ENCODE measurements at places on chromosomes 4 and X.
A peak's percentile ranks its signal among the peaks of the same experiment; 100 is the strongest.

DNA sequence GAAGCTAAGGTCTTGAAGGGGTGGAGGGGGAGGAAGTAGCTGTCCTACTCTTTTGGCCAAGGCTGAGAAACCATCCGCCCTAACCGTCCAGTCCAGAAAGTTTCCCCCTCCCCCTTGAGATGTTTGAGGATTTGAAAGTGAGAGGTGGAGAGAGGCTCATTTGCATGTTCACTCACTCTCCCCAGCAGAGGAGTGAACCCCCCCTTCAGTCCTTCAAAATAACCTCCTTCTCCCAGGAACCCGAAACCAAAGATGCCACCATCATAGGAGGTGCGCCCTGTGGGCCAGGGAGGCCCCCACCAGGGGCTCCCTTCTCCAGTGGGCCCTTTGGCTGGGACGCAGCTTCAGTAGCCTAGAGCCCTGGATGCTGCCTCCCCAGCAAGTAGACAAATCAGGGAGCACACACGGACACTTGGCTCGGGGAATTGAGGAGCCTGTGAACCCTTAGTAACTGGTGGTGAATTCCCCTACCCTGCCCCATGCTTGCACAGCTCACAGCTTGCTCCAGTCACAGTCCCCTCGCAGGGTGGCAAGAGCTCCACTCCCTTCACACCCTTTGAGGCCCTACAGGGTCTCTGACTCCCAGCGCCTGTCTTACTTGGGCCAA is 25.6 kb downstream of the ELF4 start:
- DNase-seq: no peak

GRCh38 chrX:136773648-136774047 is 7.1 kb downstream of the ARHGEF6 start:
- DNase-seq: no peak

GRCh38 chr4:144712775-144713174 is 66.8 kb downstream of the HHIP start:
- DNase-seq: no peak

- DNase-seq: no peak
These were observed at the start of gene CC2D2A for GRCh38 chr4:15469402-15470127. Gene CC2D2A, plus strand, starts transcription at chr4:15469882. Its CDS starts 6,051 bp downstream, at chr4:15475933.

DNA sequence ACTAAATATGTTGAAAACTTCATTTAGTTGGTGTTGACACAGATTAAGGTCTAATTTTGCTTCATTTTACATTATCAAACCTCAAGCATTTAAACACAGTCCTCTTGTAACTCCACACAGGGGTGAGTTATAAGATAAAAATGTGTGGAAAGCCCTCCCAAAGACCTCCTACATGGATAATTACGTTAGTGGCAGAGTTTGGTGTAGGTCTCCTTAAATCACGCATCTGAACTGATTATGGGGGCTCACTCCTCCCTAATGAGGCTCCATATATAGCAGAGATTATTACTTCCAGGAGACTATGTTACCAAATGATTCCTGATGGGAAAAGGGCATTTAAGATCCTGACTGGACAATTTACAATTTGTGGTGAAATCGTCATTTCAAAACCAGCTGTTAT is 32.2 kb upstream of the VCX3B start:
- no peak for DNase-seq

DNA sequence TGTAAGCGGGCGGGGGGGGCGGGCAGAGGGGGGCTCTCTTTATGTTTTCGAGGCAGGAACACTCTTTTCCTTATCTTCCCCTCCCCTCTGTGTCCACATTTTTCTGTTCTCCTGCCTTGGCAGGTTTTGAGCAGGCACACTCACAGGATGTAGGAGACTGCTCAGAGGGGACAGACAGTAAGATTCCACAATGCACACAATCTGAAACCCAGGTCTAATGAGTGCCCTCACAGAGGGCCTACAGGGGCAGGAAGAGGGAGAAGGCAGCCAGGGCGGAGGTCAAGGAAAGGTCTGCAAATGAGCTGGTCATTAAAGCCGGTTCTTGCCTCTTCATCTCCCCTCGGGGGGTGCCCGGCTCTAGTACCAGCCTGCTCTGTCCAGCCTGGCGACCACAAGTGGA is 106.1 kb upstream of the ATP6AP2 start:
- DNase-seq: no peak

DNA sequence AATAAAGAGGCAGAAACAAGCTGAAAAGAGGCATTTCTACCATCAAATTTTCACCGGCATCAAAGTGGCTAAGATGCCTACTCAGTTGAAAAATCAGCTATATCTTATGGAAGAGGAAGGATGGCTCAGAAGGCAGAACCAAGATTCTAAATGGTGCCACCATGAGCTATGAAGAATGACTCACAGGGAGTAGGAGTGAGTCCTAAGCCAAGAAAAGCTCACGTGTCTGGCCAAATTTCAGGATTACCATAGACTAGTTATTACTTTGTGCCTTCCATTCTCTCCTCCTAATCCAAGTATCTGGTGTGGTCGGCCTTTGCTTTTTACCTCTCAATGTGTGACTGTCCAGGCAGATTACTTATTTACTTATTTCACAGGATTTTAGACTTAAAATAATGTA is 54.8 kb downstream of the BMP3 start:
- no peak for DNase-seq

DNA sequence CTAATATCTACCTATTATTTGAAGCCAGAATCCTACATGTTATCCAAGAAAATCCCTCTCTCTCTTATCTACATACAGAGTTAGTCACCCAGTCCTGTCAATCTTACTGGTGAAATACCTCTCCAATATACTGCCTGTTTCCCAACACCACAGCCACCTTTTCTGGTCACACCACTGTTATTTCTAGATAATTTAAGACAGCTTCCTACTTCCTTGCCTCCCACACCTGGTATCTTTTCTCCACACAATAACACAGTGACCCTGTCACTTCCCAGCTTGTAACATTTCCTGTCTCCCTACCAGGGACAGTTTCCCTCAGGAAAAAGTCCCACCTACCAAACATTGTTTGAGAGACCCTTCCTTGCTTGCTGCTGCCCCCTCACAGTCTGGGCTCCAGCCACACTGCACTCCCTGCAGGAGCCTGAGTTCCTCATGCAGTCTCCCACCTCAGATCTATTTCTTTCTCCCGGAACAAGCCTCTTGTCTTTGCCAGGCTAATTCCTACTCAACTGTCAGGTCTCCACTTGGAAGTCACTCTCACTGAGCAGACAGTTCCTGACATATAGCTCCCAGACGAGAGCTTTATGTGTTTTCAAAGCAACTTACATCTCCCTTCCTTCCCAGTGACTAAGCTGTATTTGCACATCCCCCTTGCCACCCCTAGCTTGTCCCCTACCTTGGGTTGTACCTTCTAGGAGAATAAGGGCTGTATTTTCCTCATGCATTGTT is 73.6 kb upstream of the QRFPR start:
- no peak for DNase-seq

GRCh38 chr4:119748853-119749252 is 120.2 kb upstream of the PDE5A start:
- DNase-seq: no peak

GRCh38 chr4:158895797-158896576 is 127.2 kb downstream of the FNIP2 start:
- DNase-seq: no peak

DNA sequence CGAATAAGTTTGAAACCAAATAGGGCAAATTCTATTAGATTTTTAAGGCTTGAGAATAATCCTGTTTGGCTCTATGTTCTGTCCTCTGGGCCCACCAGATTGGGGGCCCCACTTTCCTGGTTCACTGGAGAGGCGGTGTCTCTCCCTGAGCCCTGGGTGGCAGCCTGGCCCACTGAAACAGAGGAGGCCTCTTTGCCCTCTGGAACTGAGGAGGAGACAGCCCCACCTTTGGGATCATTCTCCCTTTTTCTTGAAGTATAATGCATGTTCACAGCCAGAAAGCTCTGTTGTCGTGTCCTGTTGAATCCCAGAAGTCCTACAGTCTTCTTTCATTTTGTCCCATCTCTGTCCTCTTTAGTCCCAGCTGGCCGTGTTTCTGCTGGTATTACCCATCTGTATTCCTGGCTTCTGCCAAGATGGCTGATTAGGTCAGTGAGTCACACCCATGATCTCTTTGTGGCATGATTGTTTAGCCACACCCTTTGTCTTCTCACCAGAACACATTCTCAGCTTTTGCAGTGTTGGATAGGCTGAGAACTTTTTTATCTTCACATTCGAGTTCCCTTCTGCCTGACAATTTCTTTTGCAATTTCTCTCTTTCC is 8.1 kb upstream of the TBC1D25 start:
- no peak for DNase-seq

DNA sequence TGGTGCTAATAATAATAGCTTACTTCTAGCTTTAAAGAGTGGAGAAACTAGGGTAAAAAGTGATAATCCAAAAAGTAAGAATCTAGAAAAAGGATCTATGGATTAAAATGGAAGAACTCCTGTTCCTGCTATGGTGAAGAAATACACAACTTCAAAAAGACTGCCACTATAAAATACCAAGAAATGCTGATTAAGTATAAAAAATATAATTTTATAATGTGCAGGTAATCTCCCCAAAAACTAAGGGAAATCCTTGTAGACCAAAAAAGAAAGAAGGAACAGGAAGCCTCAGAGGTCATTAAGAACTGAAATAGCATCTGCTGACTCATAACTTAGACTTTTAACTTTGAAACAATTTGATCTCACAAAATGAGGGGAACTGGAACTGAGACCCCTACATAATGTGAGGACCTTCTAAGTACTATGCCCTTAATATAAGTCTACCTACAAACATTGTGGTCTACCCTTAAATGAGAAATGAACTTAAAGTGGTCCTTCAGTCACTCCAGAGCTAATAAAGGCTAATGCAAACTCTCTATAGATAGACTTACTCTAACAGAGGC is 50.6 kb upstream of the SRPX start:
- DNase-seq: no peak

GRCh38 chr4:76806346-76806745 is 91.6 kb downstream of the SOWAHB start:
- no peak for DNase-seq

- no peak for DNase-seq
These were observed 39.8 kb upstream of the VCX3A start for GRCh38 chrX:6574762-6575161.

DNA sequence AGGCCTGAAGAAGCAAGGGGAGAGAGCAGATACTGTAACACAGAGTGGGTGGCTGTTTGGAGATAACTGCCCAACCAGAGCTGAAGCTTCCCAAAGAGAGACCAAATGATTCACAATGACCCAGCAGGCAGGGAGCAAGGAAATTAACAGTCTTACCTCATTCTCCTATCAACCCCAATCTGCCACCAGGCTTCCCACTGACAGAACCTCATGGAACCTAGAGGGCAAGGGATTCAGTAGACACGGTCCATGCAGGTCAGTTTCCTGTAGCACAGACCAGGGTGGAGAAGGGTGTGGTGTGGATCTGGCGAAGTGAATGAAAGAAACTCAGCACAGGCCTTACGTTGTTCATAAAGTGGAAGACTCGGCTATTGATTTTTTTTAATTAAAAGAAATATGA is 60.7 kb upstream of the ALB start:
- DNase-seq: no peak

DNA sequence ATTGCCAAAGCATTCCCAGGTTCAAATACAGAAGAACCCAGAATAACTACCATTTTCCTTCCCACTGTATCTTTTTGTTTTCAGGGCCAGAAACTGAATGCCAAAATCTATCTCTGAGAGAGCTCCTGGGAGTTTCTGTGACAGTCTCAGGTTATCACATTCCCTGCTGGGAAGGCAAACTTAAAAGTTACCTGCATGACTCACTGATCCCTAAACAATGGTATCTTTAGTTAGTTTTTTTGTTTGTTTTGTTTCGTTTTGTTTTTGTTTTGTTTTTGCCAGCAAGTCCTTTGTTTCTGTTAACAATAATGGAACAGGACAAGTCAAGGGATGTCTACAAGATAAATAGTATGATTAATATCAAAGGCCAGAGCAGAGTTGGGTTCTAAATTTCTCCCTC is 34.3 kb downstream of the PAPSS1 start:
- DNase-seq: no peak

DNA sequence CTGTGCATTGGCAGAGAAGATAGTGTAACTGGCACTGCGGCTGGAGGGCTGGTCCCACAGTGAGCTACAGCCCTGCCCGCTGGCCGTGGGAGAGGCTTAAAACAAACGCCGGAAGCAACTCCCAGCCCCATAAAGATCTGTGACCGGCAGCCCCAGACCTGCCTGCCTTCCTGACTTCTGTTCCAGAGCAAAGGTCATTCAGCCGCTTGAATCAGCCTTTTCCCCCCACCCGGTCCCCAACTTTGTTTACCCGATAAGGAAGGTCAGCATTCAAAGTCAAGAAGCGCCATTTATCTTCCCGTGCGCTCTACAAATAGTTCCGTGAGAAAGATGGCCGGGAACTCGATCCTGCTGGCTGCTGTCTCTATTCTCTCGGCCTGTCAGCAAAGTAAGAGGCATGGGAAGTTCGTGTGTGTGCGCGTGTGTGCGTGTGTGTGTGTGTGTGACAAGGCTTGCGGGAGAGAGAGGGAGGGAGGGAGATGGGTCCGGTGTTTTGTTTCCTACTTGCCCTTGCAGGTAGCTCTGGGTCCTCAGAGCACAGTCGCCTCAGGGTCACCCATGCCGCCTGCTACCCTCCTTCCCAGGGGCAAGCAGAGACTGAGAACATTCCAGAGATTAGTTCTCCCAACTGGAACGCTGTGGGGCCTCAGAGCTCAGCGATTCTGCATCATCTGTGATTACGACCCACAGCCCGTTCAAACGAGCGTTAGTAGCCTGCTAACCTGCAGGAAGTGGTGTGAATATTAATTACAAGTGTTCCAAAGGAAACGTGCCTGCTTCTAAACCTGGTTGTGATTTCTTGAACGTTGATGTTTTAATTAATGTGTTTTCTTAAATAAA is at the start of gene MGST2:
Gene MGST2, plus strand, starts transcription at position 130 of the 840 bp plus-strand sequence. Its CDS starts 201 bp downstream, at position 331.
- DNase-seq: peak; percentile 24

GRCh38 chr4:102589743-102590142 is 88.6 kb downstream of the NFKB1 start:
- DNase-seq: no peak

- no peak for DNase-seq
These were observed 11.7 kb downstream of the MSX1 start for GRCh38 chr4:4871242-4871572.

- no peak for DNase-seq
These were observed 1456.6 kb downstream of the STIM2 start for GRCh38 chr4:28317221-28317620.

- no peak for DNase-seq
These were observed 156.1 kb downstream of the ZNF330 start for GRCh38 chr4:141376769-141377168.

- no peak for DNase-seq
These were observed 88.0 kb upstream of the SLITRK2 start for GRCh38 chrX:145729635-145730034.

DNA sequence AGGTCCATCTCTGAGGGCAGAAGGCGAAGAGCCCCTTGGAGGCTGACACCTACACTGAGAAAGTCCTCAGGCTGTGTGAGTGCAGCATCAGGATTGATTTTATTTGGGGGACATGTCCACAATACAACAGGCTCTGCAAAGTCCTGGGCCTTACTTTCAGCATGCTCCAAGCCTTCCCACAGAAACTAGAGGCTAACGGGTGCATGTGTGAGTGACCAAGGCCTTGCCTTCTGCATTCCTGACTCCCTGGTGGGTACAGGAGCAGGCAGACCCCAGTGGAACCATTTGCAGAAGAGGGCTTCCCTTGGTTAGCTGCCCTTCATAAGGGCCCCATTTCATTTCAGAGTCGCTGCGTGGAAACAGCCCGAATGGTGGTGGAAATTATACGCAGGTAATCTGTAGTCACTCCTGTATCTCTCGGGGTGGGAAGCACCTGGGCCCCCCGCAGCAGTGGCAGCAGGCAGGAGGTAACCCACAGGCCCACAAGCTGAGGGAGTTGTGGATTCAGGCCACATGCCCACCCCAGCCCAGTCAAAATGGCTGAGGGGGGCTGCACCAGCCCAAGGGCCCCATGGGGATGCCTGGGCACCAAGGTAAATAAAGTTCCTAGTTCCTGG is 37.7 kb downstream of the NSG1 start:
- DNase-seq: no peak

GRCh38 chrX:50684871-50685270 is 129.1 kb downstream of the SHROOM4 start:
- DNase-seq: no peak

Data from stimulated activated CD4-positive, alpha-beta T cell treated with anti-CD3 and anti-CD28 coated beads, Interleukin-4, amount 100 ng/mL, for 48 hours (primary cell).